ENCODE measurements at places on chromosomes 13 and 19.
A peak's percentile ranks its signal among the peaks of the same experiment; 100 is the strongest.

- no peak for DNase-seq
These were observed 13.5 kb upstream of the F7 start for GRCh38 chr13:113091891-113092775.

DNA sequence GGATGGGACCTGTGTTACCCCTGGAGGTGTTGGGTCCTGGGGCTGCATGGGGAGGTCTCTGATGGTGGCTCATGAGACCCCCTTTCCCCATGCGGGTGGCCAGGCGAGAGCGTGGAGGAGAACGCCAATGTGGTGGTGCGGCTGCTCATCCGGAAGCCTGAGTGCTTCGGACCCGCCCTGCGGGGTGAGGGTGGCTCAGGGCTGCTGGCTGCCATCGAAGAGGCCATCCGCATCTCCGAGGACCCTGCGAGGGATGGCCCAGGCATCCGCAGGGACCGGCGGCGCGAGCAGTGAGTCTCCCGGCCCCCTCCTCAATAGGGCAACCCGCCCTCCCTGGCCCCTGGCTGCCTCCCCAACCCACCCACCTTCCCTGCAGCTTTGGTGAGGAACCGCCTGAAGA, 66.0 kb downstream of the RYR1 start:
- DNase-seq: no peak

DNA sequence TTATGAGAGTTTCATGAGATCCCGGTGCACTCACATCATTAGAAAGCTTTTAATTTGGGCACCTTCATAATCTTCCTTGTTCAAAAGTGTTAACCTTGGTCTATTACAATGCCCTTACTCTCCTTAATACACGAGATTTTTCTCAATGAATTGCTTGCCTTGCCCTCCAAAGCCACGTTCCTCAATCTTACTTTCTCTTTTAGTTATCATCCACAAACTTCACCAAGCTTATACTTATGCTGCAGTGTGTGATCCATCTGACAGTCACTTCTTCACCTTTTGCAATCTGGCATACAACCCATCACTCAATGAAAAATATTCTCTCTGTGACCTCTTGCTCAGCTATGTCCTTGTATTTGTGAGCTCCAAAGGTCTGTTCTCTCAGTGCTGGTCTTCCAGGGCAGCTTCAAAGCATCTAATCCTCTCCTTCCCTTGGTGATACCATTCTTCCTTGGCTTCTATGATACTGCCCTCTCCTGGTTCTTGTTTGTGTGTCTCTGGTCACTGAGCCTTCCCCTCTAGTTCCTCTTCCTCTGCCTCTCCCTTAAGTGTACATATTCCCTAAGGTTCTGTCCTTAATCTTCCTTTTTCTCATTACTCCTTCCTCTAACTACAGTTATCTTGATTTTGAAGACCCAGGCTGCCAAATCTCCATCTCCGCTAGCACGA, 202.2 kb upstream of the STARD13 start:
- peak; percentile 25 for DNase-seq

DNA sequence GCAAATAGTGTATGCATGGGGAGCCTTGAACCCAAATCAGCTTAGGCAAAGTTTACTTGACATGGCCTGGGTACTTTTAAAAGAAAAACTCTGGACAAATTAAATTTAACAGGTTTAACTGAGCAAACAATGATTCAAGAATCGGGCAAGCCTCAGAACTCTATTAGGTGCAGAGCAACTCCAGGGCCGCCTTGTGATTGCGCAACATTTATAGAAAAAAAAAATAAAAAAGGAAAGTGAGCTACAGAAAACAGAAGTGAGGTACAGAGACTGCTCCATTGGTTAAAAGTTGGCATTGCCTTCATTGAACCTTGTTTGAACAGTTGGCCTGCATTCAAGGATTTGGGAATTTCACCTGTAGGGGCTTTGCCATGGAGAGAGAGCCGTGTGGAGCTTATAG, 421.0 kb upstream of the TSHZ3 start:
- DNase-seq: no peak

DNA sequence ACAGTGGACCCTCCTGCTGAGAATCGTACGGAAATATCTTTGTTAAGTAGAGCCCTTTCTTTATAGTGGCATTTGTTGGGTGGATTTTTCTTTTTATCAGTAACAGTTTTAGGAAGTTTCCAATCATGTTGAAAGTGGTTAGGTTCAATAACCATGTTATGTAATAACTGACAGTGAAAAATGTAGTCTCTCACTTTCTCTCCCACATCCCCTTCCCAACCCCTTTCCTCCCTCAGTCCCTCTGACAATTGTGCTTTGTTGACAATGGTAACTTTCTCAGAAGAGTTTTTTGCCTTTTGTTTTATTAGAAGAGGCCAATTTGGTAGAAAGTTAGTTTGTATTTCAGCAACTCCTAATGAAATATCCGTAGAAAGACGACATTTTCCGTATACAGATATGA, 77.8 kb upstream of the SLAIN1 start:
- DNase-seq: no peak

GRCh38 chr13:22220151-22221135, 549.6 kb downstream of the FGF9 start:
- peak; percentile 37 for DNase-seq

DNA sequence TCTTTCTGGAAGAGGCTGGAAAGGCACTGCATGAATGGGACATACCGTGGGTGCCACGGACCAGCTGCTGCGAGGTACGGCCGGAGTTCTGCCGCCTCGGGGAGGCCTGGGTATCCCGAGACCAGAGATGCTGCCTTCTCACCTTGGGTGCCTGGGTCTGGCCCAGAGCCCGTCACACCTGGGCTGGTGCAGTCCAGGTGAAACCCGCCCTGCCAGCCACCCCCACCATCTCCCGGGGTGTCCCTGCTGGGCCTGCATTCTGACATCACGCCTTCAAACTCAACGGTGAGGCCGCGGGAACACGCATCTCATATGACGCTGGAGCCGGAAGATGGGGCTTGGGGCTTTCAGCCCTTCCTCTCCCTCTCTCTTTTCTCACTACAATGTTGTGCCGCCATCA, 98.0 kb downstream of the GADD45B start:
- DNase-seq: no peak

DNA sequence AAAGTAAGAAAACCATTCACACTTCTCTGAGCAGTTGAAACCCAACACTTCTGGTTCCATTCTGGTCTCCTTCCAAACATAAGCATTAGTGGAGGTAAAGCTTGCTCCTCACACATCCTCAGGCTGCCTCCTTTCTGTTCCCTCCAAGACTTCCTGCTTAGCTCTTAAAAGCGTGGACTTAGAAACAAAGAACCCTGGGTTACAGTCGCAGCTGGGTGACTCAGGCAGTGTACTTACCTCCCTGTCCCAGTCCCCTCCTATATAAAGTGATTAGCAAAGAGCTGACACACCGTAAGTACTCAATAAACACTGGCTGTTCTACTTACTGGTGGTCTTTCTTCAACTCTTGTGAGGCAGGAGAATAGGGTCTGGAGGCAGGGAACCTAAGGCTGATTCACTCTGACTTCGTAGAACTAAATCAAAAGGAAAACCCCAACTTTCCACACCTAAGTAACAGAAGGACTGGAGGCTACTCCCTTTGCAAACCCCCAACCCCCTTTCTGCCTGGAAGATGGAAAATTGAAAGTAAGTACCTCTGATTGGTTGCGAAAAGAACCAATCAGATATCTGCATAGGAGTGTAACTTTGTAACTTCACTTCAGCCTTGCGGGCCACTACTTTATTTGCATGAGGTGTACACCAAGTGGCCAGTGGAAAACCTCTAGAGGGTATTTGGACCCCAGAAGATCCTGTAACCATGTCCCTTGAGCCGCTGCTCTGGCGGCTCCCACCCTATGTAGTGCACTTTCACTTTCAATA, 165.4 kb downstream of the SUCLA2 start:
- DNase-seq: no peak

- DNase-seq: no peak
These were observed 1.2 kb upstream of the SPATA13 start for GRCh38 chr13:24159357-24159756.

- DNase-seq: no peak
These were observed 93.5 kb downstream of the ZDHHC20 start for GRCh38 chr13:21365574-21365973.

- DNase-seq: peak; percentile 65
These were observed 8.2 kb upstream of the MEIS3 start for GRCh38 chr19:47427241-47428176.

GRCh38 chr13:103815619-103816018, 749.4 kb upstream of the SLC10A2 start:
- DNase-seq: no peak

- peak; percentile 99 for DNase-seq
These were observed at the start of gene KXD1 for GRCh38 chr19:18557411-18558201. KXD1 (plus strand) TSS chr19:18557870; CDS start chr19:18562057, 4,187 bp downstream.

GRCh38 chr19:58097781-58098681, at the start of gene ZSCAN18:
ZSCAN18 (minus strand) TSS chr19:58098231; CDS start chr19:58090267, 7,964 bp downstream.
- DNase-seq: peak; percentile 95

GRCh38 chr13:26522571-26522970, 34.9 kb upstream of the WASF3 start:
- DNase-seq: no peak

GRCh38 chr13:97134364-97135095, 87.6 kb upstream of the MBNL2 start:
- no peak for DNase-seq

DNA sequence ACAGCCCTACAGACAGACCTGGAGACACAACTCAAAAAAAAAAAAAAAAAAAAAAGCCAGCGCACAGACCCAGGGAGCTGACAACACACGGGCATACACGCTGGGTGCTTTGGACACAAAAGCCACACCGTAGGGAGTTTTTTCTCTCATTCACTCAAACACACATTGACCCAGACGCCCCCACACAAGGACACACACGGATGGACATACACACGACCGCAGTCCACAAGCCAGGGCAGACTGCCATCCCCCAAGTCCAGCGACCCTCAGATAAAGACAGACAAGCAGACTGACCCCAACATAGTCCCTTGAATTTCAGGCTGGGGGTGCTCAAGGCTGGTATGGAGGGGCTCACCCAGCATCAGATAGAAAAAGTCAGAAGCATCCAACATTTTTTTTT, 12.0 kb upstream of the TUBB4A start:
- DNase-seq: no peak

All from colonic mucosa (tissue), 4 donors.